Breast epithelium (tissue), 4 donors: ENCODE measurements at places on chromosomes 7 and 10. TPM values are rescaled to one million over a fixed set of nuclear protein-coding genes. Genes with fewer than 3 reads are reported as not detected.

GRCh38 chr10:131490991-131491594 is 179.6 kb upstream of the TCERG1L start:
- no peak for DNase-seq

DNA sequence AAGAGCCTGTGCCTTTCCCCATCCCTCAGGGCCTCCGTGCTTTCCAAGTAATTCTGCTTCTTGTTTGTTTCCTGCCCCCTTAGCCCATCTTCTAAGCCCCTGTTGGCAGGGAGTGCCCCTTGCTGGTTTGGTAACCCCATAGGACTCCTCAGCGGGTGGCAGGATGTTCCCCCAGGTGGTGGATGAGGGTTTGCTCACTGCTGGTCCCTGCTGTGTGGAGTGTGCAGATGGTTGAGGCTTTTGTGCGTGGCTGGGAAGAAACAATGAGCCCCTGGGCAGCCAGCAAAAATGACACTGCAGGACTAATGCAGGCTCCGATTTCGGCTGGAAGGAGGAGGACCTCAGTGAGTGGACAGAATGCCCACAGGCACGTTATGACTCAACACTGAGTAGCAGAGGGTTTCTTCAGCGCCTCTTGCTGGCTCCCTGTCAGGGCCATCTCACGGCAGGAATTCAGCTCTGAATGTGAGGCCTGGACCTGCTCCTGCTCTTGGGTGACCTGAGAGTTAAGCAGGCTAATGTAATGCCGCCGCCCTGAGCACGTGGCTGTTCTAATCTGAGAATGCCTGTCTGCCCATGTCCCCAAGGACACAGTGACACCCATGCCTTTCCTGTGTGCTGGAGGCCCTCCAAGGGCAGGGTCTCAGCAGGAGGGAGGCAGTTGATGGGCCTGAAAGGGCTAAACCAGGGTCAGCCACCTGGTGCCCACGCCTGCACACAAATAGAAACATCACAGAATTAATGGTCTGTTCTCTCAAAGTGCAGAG is 16.6 kb downstream of the BAG3 start:
- DNase-seq = peak; percentile 83

GRCh38 chr7:116708248-116708647 is 36.3 kb downstream of the MET start:
- no peak for DNase-seq

DNA sequence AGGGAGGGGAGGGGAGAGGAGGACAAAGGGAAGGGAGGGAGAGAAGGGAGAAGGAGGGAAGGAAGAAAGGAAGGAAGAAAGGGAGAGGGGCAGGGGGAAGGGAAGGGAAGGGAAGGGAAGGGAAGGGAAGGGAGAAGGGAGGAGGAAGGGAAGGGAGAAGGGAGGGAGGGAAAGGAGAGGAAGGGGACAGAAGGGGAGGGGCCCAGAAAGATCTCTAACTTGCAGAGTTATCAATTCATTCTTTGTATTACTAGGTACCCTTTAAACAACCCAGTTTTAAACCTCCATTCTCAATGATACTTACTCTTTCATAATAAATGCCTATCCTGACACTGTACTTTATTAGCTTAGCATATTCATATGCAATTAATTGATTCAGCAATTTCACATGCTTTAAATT is 192.0 kb downstream of the ELMO1 start:
- DNase-seq = no peak

DNA sequence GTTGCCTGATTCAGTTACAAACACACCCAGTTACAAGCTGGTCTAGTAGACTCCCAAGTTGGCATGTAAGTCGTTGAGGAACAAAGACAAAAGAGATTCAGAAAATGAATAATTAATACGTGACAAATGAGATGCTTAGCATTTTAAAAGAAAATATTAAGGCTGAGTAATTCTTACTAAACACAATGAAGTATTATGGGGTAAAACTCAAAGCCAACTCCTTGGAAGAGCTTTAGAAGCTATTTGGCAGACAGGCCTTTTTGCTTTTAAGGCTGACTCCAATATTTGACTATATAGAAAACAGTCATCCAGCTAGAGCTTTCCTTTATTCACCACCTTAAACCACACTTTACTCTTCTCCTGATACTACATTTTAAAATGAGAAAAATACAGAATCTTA is 5.4 kb downstream of the TRDMT1 start:
- DNase-seq = no peak

DNA sequence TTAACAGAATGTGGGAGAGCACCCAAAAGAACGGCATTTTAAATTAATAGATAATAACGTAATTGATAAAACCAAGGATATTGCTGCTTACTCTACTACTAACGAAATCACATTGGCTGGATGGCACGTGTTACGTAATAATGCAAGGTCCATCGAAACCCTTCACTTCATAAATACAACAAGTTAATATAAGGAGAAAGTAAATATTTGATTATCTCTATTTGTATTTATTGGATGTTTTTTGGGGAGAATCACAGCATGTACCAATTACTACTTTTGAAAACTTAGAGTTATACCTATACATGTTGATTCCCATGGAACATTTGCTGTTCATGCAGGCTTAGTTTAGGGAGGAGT is 1.6 kb downstream of the PRKG1 start:
- no peak for DNase-seq

The NXPH1 gene
- not detected for total RNA-seq

DNA sequence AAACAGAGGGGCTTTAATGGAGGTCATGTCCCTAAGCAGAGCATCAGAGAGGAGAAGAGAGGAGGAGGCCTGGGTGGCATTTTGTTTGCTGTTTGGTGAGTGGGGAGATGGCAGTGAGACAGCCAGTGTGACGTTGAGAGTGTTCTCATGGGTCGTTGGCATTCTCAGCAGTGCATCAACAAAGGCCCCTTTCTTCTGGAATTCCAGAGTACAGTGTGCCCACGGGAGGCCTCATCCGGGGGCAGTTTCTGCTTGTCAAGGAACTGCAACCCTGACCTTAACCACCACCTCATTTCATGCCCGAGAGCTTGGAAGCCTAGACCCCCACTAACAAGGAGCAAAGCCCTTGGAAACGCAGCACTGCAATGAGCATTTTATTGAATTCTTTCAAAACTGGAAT is 92.9 kb downstream of the CELF2 start:
- no peak for DNase-seq

DNA sequence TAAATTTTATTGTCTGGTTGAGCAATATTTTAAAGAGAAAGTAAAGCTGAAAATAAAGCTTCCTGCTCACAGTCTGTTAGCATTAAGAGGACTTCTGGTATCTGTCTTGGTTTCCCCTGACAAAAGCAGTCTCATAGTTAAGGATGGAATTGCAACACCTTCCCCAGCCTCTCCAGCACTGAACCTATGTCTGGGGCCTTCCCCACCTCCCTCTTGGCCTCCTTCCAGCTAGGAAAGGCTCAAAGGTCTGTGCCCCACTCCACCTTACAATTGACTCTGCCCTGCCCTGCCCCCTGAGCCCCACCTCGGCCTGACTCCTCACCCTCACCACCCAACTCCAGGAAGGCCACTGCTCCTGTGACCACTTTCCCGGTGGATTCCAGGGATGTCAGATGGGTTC is 33.2 kb downstream of the COL17A1 start:
- DNase-seq = no peak

DNA sequence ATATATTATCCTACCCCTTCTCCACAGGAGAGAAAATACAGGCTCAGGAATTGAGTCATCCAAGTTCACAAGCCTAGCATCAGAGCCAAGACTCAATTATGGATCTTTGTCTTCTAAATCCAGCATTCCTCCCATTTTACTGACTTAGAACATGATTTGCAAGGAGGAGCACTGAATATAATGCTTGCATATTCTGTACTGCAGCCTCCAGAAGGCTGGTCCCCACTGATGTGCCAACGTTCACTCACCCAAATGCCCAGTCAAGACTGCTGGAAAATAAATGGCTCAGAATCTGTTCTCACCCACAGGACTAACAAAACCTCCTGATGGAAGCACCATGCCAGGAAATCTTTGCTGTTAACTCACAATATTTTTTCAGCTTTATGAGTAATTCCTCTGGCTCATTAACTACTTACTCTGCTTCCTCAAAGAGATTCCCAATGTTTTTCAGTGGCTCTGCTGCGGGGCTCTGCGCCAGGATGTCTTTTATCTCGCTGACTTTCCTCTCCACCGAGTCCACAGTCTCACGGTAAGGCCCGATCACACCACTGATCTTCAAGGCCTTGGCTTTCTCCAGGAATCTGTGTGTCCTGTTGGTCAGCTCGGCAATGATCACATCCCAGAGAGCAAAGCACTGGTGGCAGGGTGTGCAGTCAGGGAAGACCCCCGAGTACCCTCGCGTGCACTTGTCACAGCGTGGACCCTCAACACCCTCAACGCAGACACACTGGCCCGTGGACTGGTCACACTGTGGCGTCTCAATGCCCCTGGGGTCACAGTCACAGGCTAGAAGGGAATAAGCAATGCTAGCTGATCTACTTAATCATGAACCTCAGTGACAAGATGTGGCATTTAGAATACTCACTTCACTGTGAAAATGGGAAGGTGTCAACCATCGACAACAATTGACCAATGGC is 48.8 kb downstream of the DLD start:
- no peak for DNase-seq

- no peak for DNase-seq
Observed at GRCh38 chr7:24912874-24913514, 67.0 kb downstream of the OSBPL3 start.

GRCh38 chr10:50431791-50432190 is 180.5 kb upstream of the ASAH2 start:
- DNase-seq = no peak

DNA sequence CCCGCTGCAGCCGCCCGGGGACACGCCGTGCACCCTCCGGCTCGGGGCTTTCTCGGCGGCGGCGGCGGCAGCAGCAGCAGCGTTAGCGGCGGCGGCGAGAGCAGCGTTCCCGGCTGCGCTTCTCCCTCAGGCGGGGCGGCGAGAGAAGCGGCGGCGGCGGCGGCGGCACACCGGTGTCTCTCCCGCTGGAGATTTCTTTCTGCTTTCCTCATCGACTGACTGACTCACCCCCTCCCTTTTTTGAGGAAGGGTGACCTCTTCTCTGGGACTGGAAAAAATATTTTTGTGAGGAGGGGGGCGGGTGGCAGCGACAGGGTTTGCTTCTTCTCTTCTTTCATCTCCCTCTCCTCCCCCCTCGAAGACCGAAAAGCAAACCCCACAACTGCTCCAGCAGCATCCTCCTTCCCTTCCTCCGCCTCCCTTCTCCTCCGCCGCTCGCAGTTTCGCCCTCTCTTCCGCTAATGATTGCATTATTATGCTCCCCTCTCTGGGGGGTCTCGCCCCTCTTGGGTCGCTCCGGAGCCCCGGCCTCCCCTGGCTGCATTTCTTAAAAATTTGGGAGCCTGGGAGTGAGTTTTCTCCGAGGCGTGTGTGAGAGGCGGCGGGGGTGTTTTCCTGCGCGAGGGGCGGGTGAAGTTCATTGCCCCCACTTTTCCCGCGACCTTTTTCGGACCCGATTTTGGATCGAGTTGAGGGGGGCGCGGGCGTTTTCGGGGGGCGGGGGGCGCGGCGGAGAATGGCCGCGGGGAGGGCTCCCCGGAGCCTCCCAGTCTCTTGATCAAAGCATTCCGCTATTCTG is 411 bp downstream of the AUTS2 start:
- no peak for DNase-seq

DNA sequence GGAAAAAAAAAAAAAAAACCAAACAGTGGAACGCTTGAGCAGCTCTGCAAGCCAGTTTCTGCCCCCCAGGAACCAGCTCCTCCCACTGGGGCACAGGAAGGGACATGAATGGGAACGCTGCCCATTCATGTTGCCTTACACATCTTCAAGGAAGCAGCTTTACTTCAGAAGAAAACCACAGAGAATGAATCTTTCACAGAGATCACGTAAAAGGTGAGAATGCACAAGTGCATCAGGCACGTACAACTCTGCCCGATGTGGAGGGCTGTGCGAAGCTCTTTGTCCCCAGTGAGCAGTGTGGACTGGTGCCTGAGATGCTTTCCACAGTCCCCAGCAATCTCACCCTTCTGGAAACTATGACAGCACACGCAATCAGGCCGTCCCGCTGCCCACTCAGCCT is 106.2 kb downstream of the DLG5 start:
- DNase-seq = no peak

The PIP gene
- 140 TPM for total RNA-seq

- DNase-seq = no peak
Observed at GRCh38 chr10:117921421-117921820, 125.3 kb downstream of the RAB11FIP2 start.

DNA sequence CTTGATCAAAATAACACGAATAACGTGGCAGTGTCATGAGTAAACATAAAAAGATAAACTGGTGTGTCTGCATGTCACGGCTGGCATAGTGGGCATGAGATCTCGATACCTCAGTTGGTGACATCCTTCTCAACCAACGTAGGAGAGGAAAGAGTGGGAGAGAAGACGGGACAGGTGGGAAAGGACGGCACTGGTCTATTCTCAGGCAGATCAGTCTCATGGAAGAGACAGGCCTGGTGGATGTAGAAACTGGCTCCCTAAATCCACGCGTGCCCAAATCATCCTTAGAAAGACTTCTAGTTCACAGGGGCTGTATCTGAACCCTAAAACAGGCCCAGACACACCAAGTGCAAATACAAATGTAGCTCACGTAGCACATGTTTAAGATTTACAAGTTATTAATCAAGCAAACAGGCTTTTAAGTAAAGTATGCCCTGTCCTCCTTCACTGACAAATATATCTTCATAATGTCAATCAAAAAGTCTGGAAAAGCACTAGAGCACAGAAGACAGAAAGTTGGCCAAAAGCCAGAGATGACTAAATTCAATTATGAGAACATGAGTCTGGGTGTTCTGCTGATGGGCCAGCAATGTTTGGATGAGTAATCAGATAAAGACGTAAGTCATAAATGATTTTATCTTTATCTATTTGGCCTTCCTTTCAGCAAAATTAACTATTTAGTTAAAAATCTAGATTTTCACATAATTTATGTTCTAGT is 56.3 kb downstream of the SFMBT2 start:
- no peak for DNase-seq

GRCh38 chr10:132415956-132416355 is 19.0 kb downstream of the PWWP2B start:
- DNase-seq = no peak

The ATOH7 gene
- not detected for total RNA-seq

- peak; percentile 16 for DNase-seq
Observed at GRCh38 chr10:118948786-118949185, 80.7 kb upstream of the NANOS1 start.

The AKR1D1 gene
- total RNA-seq = 0.59 TPM

GRCh38 chr10:102673819-102674511 is 29.7 kb downstream of the TRIM8 start:
- no peak for DNase-seq

The C10orf105 gene
- not detected for total RNA-seq
